ENCODE measurements at places on chromosomes 16 and 17.
A peak's percentile ranks its signal among the peaks of the same experiment; 100 is the strongest.

- peak; percentile 12 for DNase-seq
Observed at GRCh38 chr16:17804857-17805256, 334.1 kb upstream of the XYLT1 start.

DNA sequence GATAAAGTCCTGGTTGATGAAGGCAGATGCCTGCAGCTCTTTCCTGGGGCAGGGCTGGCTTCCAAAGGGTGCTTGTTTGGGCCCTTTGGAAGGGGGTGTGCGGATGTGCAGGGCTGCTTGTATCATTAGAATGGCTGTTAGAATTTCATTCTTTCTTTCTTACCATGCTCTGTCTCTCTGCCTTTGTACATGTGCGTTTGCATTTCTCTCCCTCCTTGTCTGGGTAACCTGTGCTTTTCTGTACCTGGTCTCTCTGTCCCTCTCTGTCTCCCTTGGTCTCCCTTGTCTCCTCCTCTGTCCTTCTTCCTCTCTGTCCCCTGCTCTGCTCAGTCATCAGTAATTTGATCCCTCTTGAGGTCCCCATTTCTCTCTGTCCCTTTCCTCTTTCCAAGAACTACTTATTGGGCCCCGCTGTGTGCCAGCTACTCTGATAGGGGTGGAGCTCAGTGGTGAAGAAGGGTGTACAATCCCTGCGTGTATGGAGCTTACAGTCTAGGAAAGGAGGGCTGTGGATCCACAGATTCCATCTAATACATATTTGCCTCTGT, 69.3 kb downstream of the PLCG2 start:
- no peak for DNase-seq

GRCh38 chr17:27621942-27622559, 8.9 kb upstream of the LGALS9 start:
- DNase-seq = peak; percentile 20

GRCh38 chr17:7886227-7887037, 2.2 kb upstream of the CHD3 start:
- no peak for DNase-seq

- DNase-seq = peak; percentile 4
Observed at GRCh38 chr17:57783338-57783742, 38.2 kb upstream of the CCDC182 start.

DNA sequence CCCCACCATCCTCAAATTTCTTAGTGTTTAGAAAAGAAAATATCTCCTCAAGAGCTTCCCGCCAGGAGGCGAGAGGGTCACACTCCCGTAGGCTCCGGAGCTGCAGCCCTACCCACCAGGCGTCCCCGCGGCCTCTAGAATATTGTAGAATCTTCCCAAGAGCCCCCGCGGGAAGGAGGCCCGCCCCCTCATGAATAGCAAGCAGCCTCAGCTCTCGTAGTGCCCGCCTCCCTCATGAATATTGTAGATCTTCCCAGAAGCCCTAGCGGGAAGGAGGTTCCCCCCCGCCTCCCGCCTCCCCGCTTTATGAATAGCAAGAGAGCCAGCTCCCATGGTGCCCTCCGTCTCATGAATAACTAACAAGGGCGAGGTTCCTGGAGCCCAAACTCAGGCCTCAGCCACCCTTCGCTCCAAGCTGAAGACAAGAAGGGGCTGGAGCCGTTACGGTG, at the start of gene FBXO47:
TSS of gene FBXO47 (minus strand) at position 114 of the 449 bp plus-strand sequence. CDS start 4,378 bp downstream, outside the sequence.
- DNase-seq = peak; percentile 90

- no peak for DNase-seq
Observed at GRCh38 chr17:67362173-67362572, 4.2 kb downstream of the PSMD12 start.

DNA sequence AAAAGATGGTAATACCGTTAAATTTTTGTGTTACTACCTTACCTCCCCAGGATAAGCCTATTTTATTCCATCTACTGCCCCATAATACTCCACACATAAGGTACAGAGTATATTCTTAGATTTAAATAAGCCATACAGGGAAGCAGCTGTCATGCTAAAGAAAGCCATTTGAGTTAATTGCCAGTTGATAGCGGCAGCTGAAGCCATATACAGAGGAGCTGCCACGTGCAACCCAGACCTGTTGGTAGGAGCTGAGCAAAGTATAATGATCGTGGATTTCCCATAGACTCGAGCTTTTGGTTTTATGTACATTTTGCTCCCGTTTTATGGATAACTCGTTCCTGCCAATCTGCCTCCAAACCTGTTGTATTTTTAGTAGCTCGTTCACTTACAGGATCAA, 12.0 kb downstream of the CPSF4L start:
- DNase-seq = no peak

DNA sequence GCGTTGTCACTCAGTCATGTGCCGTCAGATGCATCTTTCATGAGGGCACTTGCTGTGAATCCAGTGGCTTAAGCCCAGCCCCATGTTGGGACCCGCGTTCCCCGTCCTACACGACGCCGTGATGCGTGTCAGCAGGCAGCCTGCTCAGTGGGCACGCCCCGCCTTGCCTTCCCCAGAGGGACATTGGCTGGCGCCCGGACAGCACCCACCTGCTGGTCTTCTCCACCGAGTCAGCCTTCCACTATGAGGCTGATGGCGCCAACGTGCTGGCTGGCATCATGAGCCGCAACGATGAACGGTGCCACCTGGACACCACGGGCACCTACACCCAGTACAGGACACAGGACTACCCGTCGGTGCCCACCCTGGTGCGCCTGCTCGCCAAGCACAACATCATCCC, 8.8 kb downstream of the ITGB4 start:
- no peak for DNase-seq

DNA sequence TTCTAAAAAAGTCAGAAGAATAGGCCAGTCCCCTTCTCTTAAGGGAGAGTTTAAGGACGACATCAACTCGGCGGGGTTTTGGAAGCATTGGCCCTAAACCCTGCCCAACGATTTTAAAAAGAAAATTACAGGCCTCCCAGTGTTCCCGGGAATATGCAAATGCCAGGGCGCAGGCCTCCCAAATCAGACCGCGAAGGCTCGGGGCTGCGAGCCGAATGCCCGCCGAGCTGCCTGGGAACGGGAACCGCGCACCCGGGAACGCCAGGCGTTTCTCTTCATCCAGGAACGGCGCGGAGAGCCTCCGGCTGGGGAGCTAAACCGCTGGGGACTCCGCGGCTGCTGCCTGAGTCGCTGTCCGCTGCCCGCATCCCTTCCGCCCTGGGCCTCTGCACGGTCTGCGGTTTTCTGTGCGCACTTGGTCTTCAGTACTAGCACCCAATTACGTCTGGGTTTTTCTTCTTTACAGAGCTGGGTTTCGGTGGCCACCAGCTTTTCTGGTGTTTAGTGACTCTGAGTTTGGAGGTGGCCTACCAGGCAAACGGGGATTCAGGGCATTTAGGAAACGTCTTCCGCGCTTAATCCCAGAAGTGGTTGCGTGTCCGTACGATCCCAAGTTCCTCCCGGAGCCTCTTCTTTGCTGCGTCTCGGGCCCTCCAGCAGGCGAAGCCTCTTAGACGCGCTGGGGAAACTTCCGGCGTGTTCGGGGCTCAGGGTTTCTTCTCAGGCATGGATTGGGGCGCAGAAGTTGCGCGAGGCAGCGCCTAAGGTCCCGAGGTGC, 5.7 kb downstream of the IRX5 start:
- peak; percentile 56 for DNase-seq

- DNase-seq = no peak
Observed at GRCh38 chr17:68365469-68365868, 74.2 kb downstream of the ARSG start.

DNA sequence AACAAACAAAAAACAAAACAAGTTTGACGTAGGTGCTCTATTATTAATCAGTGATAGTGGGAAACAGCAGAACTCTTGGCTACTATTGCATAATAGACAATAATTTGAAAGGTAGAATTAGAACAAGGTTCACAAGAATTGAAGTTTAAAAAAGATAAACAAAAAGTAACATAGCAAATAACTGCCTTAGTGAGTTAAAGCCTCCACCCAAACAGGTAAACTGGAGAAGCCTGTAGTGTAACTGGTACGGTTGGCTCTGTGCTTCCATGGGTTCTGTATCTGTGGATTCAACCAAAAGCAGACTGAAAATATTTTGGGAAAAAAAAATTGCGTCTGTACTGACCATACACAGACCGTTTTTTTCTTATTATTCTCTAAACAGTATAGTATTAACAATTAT, 38.5 kb downstream of the MBTD1 start:
- DNase-seq = no peak

GRCh38 chr17:37700881-37701280, 44.0 kb downstream of the HNF1B start:
- no peak for DNase-seq

- no peak for DNase-seq
Observed at GRCh38 chr16:82177555-82177954, 7.5 kb upstream of the MPHOSPH6 start.

DNA sequence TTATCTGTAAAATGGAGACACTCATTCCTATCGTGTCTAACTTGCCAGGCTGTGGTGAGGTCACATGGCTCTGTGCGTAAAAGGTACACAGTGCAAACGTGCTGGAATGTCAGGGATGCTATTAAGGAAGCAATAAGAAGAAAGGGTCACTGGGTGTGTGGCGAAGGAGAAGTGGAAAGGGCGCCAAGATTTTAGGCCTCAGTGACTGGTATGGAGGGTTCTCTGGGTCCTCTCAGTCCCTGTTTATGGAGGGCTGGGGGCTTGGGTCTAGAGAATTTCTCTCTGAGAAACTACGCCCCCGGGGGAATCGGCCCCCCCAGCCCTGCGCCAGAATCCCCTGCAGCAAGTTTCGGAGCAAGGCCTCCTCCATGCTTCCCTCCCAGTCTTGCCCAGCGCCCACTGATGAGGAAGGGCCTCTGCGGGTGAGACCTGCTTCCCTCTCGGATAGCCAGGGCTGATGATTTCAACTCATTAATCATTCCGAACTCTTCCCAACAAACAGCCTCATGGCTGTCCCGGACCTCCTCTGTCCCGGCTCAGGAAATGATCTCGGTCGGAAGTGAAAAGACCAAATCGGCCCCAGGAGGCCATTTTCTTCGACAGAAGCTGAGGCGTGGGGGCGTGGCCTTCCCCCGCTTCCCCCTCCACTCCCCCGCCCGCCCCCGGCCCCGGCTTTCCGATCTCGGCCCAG, 1.2 kb upstream of the HEXIM1 start:
- peak; percentile 75 for DNase-seq

GRCh38 chr17:31391496-31391949, at the start of gene RAB11FIP4:
RAB11FIP4 (plus strand) TSS chr17:31391675; CDS start chr17:31391853, 178 bp downstream.
- no peak for DNase-seq

DNA sequence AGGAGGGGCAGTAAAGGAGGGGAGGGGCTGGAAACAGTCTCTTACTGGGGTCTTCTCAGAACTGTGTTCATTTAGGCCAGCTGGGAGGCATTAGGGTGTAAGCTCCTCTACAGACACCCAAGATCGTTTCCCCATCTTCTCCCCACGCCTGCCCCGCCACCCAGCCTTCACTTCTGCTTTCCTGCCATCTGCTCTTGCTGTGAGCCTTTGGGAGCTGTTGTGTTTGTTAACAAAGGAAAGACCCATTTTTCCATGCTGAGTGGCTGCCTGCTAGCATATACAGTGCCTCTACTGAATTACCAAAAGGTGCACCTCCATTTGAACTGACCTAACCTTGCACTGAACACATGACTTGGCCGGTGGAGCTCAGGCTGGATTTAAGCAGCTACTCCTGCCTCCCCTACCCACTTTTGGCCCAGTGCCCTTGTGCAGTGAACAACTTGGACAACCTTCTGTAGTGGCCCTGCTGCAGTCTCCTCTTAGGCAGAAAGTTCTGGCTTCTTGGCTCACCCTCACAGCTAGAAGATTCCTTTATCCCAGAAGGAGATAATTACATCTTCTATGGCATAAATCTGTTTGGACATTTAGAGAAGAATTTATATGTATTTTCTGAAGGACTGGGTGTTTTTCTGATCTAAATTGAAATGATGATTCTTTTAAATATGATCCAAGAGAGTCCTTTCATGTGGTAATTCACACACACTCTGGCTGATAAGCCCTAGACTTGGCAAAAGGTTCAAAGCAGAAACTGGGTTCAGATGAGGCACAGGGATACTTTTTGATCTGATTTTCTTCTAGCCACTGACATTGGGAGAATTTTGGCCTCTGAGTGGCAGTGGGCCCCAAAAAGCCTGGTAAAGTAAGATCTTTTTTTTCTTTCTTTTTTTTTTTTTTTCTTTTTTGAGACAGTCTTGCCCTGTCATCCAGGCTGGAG, 81.9 kb upstream of the HNF1B start:
- DNase-seq = no peak

DNA sequence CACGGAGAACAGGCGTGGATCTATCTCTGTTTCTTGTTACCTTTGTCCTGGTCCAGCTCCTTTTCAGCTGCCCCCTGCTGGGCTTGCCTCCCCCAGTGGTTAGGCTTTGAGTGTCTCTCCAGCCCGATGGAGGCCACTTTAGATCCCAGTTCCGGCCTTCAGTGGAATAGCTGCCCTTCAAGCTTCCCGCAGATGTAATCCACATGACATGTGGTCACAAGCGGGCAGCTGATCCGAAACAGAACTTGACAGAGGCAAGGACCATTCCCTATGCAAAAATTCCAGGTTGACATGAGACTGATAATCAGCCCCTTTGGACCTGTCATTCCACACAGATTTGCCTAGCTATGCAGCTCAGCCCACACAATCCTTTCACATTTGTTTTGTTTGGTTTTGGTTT, 40.6 kb upstream of the AQP8 start:
- no peak for DNase-seq

- no peak for DNase-seq
Observed at GRCh38 chr17:79844869-79845600, 5.8 kb upstream of the CBX4 start.

DNA sequence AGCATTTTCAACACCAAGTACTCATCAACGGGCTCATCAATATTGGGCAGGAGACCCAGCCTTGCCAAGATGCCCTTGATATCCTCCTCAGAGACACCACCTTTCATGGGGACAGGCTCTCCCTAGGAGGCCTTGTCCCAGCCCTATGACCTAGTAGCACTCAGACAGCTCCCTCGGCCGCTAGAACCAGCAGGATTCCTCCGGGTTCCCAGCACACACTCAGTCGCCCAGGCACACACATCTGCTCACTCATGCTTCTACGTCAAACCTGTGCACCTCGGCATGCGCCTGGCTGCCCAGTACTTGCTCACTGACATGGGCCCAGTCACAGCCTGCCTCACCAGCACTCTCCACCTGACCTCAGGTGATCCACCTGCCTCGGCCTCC, 17.0 kb downstream of the SRCIN1 start:
- DNase-seq = no peak

GRCh38 chr17:50817838-50818237, 17.5 kb upstream of the WFIKKN2 start:
- DNase-seq = no peak

DNA sequence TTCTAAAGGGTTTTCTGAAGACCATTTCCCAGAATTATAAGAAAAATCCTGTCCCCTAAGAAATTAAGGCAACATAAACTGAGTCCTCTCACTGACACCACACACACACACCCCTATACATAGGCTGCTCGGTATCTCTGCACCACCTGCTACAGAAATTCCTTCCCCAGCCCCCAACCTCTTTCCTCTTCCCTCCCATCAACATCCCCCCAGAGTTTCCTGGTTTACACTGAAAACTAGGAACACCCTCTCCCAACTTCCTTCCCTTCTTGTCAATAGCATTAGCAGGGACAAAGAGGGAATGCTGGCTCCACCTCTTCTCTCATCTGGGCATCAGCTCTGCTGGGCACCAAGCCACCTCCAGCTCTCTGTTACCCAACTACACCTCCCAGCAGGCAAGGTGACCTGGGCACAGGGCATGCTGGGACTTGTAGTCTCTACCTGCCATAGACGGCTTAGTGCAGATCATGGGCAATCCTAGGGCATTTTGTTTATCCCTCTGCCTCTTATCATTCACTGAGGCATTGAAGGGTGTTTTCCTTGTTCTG, 15.7 kb downstream of the CAVIN1 start:
- peak; percentile 75 for DNase-seq
